Stimulated activated CD8-positive, alpha-beta memory T cell treated with anti-CD3 and anti-CD28 coated beads, Interleukin-4, amount 100 ng/mL, for 48 hours (primary cell): ENCODE measurements at places on chromosomes 2 and 18.
A peak's percentile ranks its signal among the peaks of the same experiment; 100 is the strongest.

DNA sequence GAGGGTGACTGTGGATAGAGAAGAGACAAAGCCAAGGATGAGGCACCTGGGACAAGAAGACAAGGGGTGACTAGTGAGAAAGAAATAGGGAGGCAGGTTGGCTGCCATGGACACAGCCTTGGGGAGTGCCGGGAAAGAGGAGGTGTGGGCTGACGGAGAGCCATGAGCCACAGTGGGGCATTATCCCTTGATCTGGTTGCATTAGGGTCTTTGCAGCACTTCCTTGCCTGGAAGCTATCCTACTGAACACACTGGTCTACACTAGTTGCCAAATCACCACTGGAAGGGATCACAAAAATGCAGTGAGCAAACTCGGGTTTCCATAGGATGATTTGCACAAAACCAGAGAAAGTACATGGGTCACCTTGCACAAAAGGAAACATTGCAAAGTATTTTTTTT, 27.7 kb upstream of the ASB18 start:
- no peak for DNase-seq

GRCh38 chr2:234678711-234679110, 181.8 kb upstream of the ARL4C start:
- DNase-seq: no peak

DNA sequence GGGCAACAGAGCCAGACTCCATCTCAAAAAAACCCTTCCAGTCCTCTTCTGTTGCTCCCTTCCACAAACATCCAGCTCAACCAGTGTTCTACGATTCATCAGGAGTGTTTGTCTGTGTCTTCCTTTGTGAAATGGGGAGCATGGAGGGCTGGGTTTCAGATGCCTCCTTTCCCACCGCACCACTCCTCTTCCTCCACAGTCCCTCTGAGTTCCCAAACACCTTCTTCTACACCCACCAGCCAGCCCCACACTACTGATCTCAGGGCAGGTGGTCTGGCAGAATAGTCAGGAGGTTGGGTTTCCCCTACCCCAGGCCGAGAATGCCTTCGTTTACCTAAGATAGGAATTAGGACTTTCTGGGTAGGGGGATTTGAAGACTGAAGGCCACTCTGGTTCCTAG, 36.9 kb downstream of the NGEF start:
- no peak for DNase-seq

DNA sequence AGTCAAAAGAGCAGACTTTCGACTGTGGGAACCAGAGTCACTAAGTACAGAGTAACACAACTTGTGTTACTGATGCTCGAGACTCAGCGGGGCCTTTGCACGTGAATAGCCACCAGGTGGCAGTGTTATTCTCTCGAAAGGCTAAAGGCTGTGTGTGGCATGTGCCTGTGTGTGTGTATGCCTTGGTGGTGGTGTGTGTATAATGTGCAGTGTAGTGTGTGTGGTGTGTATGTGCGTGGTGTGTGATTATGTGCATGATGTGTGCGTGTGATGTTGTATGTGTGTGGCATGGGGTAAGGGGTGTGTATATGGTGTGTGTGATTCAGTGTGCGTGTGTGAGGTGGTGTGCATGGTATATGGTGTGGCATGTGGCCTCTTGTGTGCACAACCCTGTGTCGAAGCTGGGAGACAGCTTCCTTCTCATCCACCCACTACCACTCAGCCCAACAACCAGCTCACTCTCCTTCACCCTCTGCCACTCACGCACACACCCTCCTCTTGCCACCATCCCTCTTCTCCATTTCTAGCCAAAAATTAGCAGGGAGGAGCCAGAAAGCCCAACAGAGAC, 83.0 kb upstream of the ZNF532 start:
- DNase-seq: peak; percentile 79

GRCh38 chr2:103738108-103738507, 976.3 kb downstream of the TMEM182 start:
- no peak for DNase-seq

DNA sequence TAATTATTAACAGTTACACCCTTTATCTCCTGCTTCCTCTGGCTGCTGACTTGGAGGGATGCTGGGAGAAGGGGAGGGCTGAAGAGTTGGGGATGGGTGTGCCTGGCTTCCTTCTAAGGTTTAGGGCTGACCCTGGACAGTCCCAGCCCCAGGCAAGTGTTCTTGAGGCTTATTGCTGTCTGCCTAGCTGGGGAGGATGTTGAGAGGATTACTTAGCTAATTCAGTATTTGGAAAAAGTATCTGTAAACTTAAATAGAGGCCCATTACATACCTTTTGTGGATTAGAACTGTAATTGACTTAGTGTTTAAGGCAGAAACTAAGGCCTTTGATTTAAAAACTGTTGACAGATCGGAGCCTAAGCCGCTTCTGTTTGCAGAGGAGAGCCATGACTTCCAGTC, 67.6 kb downstream of the AGAP1 start:
- no peak for DNase-seq

- DNase-seq: no peak
Observed at GRCh38 chr2:148918554-148918953, 43.5 kb downstream of the KIF5C start.

DNA sequence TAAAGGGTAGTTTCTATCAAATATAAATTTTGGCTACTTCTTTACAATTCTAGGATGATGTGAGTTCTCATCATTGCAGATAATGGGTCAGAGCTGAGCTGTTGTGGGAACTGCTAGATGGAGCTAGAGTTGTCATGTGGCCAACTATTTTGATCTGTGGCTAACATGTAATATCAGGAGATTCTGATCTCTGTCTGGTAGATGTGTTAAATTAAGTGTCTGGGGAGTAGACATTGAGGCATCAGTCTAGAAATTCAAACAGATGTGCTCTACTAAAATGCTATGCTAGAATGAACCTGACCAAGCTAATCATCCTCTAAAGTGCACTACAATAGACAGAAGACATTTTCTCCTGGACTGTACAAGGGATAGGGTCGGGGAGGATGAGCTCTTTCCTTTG, 30.3 kb upstream of the DARS1 start:
- DNase-seq: no peak

GRCh38 chr2:188970211-188970610, 4.0 kb upstream of the COL3A1 start:
- DNase-seq: no peak
